ENCODE measurements at places on chromosomes 1 and 21.

GRCh38 chr1:172827841-172828240 is 168.9 kb downstream of the FASLG start:
- no peak for DNase-seq

GRCh38 chr1:245046769-245047168 is 108.0 kb upstream of the KIF26B start:
- no peak for DNase-seq

DNA sequence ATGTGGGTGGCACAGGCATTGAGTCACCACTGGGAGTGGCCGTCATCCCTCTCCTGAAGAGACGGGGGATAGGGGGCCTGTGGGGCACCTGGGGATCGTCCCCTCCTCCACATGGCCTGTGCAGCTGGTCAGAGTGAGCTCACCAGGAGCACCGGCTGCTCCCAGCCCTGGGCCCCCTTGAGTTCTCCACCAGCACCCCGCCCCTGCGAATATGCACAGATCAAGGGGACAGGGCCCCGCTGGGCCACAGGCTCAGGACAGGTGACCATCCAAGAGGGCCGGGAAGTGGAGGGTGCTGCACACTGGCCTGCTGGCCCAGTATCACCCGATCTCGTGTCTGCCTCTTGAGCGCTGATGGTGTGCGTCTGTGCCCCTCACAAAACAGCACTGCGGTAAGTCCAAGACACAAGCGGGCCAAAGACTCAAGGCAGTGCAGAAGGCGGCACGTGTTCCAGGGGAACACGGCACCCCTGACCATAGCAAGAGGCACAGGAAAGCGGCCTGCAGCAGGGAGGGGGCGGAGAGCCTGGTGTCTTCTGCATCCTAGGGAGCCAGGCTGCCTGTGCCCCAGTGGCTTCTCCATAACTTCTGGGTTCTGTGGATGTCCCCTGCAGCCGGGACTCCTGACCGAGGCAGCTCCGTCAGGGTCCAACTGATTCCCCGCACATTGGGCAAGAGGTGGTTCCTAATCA is 18.1 kb upstream of the TSPEAR start:
- no peak for DNase-seq

DNA sequence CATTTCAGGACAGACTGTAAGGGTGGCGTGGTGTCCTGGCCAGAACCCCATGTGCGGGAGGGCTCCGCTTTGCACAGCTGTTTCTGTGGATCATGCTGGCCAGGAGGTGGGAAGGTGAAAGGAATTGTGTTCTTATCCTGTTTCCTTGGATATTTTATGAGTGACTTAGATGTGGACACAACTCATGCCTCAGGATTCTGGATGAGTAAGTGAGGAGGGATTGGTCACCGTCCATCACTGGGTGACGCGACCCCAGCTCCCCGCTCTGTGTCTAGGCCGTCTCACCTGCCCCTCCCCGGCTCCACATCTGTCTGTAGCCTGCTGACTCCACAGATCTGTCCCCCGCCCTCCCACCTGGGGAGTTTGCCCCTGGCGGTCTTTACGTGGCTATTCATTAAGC is 48.8 kb downstream of the PIK3CD start:
- no peak for DNase-seq

DNA sequence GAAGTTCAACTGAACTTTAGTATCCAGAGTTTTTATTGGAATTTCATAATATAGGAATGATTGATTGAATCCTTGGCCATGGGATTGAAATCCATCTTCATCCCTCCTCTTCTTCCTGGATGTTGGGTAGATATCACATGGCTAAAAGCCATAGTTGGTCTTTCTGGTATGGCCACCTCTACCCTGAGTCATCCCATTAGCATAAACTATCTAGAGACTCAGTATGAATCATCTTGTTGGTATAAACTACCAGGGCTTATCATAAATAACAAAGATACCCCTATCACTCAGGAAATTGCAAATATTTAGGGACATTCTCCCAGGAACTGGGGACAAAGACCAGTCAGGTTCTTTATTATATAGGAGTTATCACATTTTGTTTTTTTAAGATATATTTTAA is 21.2 kb upstream of the ZP4 start:
- DNase-seq, result no peak

GRCh38 chr1:176501599-176501998 is 38.6 kb downstream of the PAPPA2 start:
- no peak for DNase-seq

GRCh38 chr21:30232011-30232410 is 16.1 kb upstream of the CLDN8 start:
- DNase-seq, result no peak

GRCh38 chr1:185956881-185957280 is 222.7 kb downstream of the HMCN1 start:
- DNase-seq, result no peak

- no peak for DNase-seq
Observed at GRCh38 chr1:201849372-201850052, 20.6 kb downstream of the IPO9 start.

All from activated CD4-positive, CD25-positive, alpha-beta regulatory T cell treated with anti-CD3 and anti-CD28 coated beads, Interleukin-2, amount 50 U/mL, for 72 hours (primary cell).